Activated CD4-positive, alpha-beta memory T cell treated with anti-CD3 and anti-CD28 coated beads for 36 hours (primary cell): ENCODE measurements at places on chromosomes 11 and 22. TPM values are rescaled to one million over a fixed set of nuclear protein-coding genes. Genes with fewer than 3 reads are reported as not detected.

Gene ANKK1
- total RNA-seq, result 0.15 TPM

DNA sequence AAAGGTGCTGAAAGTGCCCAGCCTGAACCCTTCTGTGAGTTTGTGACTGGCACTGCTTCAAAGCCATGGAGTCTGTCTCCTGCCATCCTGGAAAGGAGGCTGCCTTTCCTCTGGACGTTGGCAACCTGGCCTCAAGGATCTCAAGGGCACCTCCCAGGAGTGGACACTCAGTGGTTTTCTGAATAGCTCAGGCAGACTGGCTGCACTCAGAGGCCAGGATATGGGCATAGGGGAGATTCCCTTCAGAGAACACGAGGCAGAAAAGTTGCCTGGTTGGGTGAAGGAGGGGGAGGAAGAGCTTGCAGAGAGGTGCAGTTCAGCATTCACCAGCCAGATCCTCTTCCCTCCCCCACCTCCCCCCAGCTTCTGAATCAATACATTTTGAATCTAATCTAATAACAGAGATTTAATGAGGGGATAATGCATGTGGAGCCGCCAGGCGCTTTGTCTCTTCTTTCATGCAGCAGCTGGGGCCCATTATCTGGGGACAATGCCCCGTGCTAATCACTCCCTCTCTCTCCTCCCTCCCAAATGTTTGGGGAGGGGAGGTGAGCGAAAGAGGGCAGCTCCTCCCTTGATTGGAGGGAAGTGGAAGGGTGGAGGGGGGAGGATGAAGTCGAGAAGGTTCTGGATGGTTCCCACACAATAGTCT lies 17.7 kb downstream of the HTR3A start:
- peaks cover 21% of the 10 kb centered on the region for H3K27me3 ChIP-seq
- H3K4me1 ChIP-seq, result no peaks in the 10 kb centered on the region
- no peak for DNase-seq
- H3K27ac ChIP-seq, result no peak overlapping the region
- no peaks in the 10 kb centered on the region for H3K36me3 ChIP-seq

DNA sequence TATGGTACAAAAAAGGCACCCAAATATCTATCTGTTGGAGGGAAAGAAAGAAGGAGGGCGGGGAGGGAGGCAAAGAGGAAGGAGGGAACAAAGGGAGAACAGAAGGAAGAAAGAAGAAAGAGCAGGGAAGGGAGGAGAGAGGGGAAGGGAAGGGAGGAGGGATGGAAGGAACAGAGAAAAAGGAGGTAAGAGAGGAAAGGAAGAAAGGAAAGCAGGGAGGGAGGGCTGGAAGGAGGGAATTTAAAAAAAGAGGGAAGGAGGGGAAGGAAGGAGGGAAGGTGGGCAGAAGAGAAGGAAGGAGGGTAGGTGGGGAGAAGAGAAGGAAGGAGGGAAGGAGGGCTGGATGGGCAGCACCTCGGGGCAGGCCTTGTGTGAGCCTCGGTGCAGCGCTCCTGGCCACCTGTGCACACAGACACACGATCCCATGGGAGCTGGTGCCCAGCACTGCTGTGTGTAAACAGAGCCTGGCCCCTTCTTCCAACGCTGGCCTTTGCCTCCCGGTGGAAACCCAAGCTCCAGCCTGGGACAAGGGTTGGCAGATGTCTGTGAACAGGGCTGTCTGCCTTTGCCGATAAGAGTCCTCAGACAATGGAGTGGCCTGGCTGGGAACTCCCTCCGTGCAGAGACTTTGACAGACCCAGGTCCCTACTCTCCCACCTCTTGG lies 23.2 kb downstream of the SMIM38 start:
- H3K36me3 ChIP-seq, result peaks cover 2% of the 10 kb centered on the region
- no peak overlapping the region for H3K4me3 ChIP-seq
- peaks cover 5% of the 10 kb centered on the region for H3K27me3 ChIP-seq
- no peak overlapping the region for H3K27ac ChIP-seq

Gene ZNF280B
- 2.1 TPM for total RNA-seq

DNA sequence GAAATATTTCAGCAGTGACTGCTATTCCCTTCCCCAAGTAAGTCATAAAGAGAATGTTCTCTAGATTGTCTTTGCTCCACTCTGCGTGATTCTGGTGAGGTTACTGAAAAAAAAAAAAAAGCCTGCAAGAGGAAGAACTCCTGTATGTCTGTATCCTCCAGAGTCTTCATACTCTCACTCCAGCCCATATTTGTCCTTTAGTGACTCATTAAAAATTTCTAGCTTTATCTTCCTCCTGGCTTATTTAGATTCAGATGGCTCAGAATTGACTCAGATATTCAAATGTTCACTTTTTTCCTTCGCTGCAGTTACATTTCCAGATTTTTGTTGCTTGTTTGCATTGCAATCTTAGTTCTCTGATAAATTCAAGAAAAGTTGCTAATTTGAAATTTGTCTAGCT lies 76.3 kb upstream of the CNTN5 start:
- DNase-seq, result no peak
- no peak overlapping the region for H3K4me3 ChIP-seq
- H3K36me3 ChIP-seq, result no peaks in the 10 kb centered on the region
- H3K27ac ChIP-seq, result no peak overlapping the region
- H3K4me1 ChIP-seq, result no peaks in the 10 kb centered on the region
- no peaks in the 10 kb centered on the region for H3K27me3 ChIP-seq

Gene PTPRCAP
- 97.4 TPM for total RNA-seq

DNA sequence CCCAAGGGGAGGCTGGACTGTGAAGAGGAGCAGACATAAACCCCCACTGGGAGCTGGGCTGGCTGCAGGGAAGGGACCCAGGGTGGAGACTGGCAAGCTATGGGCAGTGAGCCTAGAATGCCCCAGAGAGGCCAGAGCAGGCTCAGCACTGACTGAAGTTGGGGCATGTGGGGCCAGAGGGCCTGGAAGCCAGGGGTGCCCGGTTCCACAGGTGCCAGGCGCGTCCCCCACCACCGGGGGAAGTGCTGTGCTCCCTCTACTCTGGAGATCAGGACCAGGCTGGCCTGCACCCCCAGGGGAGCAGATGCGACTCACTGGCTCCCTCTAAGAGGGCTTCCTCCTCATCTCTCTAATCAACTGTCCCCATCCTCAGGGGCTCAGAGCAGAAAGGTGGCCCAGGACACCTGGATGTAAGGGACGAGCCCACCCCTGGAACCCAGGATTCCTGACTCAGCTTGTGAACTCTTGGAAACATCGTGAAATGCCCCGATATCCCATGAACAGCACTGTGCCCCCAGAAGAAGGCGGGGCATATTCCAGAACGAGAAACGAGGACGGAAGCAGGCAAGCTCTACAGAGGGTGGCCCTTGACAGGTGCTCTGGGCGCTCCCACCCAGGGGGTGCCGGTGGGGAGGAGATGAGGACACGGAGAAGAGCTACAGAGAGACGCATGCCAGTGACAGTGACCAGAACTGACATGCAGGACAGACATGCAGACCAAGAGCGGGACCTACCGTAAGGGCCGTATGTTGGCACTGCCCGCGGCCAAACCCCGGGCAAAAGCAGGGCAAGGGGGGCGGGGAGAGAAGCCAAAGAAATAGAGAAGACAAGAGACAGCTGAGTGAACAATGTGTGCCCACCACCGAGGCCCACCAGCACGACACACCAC lies 20.4 kb downstream of the MAFF start:
- no peak overlapping the region for H3K4me3 ChIP-seq
- no peak for DNase-seq
- no peaks in the 10 kb centered on the region for H3K27me3 ChIP-seq
- H3K4me1 ChIP-seq, result peaks cover 22% of the 10 kb centered on the region

DNA sequence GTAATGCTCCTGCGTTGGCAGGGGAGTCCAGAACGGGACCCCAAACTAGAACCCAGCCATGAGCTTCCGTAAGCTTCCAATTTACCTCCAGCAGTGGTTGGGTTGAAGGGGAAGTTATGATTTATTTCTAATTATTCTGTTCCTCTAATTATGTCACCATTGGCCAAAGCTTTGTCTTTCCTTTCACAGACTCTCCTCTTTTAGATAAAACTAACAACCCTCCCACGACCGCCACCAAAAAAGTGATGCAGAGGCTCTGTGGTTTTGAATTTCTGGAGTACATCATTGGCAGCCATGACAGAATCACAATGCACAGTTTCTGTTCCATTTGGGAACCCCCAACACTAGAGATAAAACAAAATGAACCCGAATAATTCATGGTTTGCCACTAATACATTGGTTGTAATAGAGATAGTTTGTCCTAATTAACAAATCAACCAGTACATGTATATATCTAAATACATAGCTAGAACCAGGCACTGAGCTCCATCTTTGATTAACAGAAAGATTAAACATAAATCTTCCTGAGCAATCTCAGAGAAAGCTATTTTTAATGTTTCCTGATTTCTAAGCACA lies 64.3 kb downstream of the ETS1 start:
- no peaks in the 10 kb centered on the region for H3K27me3 ChIP-seq
- H3K36me3 ChIP-seq, result peaks cover 38% of the 10 kb centered on the region
- peaks cover 45% of the 10 kb centered on the region for H3K4me1 ChIP-seq
- peak overlapping the region; percentile 97 for H3K4me3 ChIP-seq

Gene KCNJ4
- not detected for total RNA-seq

DNA sequence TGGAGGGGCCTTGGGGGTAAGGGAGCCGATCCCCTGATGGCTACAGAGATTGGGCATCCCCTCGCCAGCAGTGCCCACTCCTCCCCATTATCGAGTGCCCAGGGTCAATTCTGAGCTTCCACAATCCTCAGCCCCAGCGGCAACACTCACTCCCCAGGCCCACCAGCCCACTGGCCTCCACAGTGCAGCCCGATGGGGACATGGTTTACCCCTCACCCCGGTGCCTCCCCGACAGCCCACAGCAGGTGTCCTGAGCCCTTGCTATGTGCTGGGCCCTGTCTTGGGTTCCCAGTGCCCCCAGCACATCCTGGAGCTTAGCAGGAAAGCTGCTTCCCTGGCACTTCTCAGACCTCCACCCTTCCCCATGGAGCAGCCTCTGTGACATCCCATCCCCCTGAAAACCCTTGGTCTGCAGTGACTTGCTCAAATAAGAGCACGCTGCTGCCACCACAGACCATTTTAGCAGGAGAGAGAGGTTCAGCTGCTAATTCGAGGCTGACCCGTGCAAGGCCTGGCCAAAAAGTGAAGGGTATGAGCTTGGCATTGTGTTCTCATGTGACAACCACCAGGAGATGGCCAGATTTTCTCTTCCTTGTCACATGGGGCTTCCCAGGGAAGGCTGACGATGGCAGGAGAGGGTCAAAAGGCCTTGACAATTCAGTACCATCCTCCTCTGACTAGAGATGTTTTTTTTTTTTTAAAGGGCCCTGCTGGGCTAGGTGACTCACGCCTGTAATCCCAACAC lies 23.6 kb downstream of the KCNJ4 start:
- no peak overlapping the region for H3K4me3 ChIP-seq
- DNase-seq, result no peak
- H3K27ac ChIP-seq, result no peak overlapping the region

DNA sequence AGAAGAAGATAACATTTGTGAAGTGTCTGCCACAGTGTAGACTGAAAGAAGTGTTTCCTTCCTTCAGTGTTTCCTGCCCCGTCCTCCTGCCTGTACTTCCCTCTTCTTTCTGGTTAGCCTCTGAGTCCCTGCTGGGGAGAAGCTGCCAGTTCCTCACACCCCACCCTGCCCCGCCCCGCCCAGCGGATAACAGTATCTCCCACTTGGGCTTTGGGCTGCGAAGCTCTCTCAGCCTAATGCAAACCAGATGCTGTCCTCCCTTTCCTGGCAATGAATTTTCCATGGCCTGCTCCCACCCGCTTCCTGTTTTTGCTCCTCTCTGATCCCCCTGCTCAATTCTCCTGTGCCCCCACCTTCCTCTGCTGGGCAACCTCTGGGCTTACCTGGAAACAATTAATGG lies 5.2 kb upstream of the RAB3IL1 start:
- H3K36me3 ChIP-seq, result no peaks in the 10 kb centered on the region
- no peak overlapping the region for H3K27ac ChIP-seq
- DNase-seq, result no peak
- H3K27me3 ChIP-seq, result peaks cover 34% of the 10 kb centered on the region
- H3K4me1 ChIP-seq, result peaks cover 8% of the 10 kb centered on the region

Gene IGLL1
- not detected for total RNA-seq

Gene APOA5
- not detected for total RNA-seq

Gene BLID
- total RNA-seq, result not detected

GRCh38 chr11:71188886-71189767 lies 63.2 kb downstream of the SHANK2 start:
- H3K36me3 ChIP-seq, result no peaks in the 10 kb centered on the region
- no peaks in the 10 kb centered on the region for H3K4me1 ChIP-seq
- H3K27ac ChIP-seq, result no peak overlapping the region
- H3K4me3 ChIP-seq, result no peak overlapping the region
- no peak for DNase-seq
- peaks cover 4% of the 10 kb centered on the region for H3K27me3 ChIP-seq

Gene MPPED2
- not detected for total RNA-seq

DNA sequence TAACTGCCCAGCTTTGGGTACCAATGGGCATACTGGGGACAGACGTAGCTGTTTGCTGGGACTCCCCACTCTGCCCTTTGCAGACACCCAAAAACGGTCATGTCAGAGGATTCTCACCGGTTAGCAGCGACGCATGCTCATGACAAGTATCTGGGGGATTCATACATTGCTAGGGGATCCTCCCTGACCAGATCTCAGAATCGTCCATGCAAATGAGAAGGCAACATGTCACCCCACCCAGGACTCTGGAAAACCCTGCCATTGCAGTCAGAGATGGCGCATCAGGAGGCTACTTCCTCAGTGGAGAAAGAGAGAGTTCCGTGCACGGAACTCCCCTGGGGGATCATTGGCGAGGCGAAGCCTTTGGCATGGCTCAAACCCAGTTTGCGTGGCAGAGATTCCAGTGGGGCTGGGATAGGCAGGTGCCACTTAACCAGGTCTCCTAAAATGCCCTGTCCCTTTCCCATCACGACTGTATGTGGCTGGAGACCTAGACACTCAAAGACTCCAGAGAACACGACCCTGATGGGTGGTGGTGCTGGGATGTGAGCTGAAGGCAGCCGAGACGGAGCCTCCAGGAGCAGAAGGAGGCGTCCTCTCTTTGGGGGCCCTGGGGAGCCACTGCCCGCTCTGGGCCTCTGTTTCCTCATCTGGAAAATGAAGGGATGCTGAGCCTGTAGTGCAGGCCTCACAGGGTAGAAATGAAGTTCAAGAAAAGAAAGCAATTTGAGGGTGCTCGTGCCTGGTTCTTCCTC lies 4.9 kb downstream of the RGL4 start:
- DNase-seq, result no peak
- peak overlapping the region; percentile 85 for H3K4me3 ChIP-seq
- peak overlapping the region; percentile 96 for H3K27ac ChIP-seq
- H3K36me3 ChIP-seq, result peaks cover 35% of the 10 kb centered on the region

GRCh38 chr11:107719557-107720302 lies 7.9 kb upstream of the SLN start:
- no peak for DNase-seq
- H3K4me1 ChIP-seq, result no peaks in the 10 kb centered on the region
- peaks cover 10% of the 10 kb centered on the region for H3K27me3 ChIP-seq
- no peaks in the 10 kb centered on the region for H3K36me3 ChIP-seq
- no peak overlapping the region for H3K27ac ChIP-seq

Gene ARRB1
- 18.8 TPM for total RNA-seq

Gene SCN2B
- not detected for total RNA-seq

DNA sequence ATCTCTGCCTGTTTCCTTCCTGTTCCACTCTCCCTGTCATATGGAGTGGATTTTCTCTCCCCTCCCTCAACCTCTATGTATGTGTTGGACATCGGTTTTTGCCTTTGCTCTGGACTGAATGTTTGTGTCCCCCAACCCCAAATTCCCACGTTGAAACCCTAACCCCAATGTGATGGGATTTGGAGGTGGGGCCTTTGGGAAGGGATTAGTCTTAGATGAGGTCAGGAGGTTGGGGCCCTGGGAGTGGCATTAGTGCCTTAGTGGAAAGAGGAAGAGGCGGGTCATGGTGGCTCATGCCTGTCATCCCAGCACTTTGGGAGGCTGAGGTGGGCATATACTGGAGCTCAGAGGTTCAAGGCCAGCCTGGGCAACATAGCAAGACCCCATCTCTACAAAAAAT lies 11.6 kb downstream of the TP53AIP1 start:
- no peak overlapping the region for H3K4me3 ChIP-seq
- DNase-seq, result no peak
